ENCODE measurements at places on chromosomes 4 and X. TPM values are rescaled to one million over a fixed set of nuclear protein-coding genes. Genes with fewer than 3 reads are reported as not detected.

MAOB gene
- 155 TPM for total RNA-seq

TMEM255A gene
- 0.12 TPM for total RNA-seq

SASH3 gene
- total RNA-seq, result 1.6 TPM

CCDC158 gene
- 0.09 TPM for total RNA-seq

ZNF280C gene
- 1.3 TPM for total RNA-seq

SYTL5 gene
- total RNA-seq, result 2.8 TPM

MGAT4D gene
- total RNA-seq, result not detected

DNA sequence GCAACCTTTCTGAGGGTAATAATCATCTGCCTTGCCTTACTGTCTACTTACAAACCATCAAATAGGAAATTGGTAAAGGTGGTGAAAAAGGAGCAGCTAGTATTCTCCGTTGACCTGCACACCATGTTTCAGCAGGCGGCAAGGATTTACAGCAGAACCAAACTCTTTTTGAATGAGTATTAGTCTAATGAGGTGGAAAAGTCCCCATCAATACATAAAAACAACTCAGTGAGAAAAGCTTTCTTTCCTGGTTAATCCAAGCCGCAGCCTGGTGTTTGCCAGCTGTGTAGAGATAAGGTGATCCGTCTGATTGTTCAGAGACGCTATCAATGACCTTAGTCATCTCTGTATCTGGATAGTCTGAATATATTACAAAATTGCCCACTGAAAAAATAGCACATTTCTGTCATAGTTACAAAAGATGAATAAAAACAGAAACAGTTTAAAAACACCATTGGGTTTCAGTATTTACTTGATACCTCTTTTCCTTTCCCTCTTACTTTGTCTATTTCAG, 110.4 kb upstream of the TBC1D9 start:
- DNase-seq, result no peak

DNA sequence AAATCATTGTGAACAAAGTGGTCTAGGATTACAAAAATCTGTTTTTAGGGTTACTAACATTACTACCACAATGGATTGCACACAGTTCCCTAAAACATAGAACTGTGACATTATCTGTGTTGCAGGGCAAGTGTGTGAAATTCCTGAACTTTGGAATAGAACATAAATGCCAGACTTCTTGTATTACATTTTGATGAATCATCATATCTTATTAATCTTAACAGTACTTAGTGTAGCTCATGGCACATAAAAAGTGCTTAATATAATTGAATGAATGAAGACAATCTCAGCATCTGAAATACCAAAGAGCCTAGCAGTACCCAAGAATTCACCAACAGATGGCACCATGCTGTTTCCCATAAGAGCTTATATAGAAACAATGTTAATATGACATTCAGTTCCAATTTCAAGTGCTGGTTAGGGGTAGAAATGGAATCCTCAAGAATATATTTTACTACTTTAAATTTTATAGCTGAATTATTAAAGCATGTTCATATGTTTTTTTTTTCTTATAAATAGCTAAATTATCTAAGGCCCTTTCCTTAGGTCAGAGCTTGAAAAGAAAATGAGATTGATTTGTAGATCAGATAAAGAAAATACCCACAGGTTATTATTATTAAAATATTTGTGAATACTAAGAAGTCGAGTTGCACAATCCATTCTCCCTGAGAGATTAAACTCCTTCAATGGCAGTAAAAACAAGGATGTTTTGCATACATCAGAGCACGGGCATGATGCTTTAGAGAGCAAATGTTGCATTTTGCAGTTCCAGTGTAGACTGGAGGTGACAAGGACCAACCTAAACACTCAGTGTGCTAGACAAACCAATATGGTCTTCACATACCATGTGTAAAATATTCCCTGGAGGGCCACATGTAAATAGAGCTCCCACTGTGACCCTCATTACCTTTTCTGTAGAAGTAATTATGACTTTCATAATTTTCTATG, 25.7 kb upstream of the SHISA3 start:
- DNase-seq, result no peak

GRCh38 chr4:3440979-3441500, 728 bp upstream of the HGFAC start:
- no peak for DNase-seq

DNA sequence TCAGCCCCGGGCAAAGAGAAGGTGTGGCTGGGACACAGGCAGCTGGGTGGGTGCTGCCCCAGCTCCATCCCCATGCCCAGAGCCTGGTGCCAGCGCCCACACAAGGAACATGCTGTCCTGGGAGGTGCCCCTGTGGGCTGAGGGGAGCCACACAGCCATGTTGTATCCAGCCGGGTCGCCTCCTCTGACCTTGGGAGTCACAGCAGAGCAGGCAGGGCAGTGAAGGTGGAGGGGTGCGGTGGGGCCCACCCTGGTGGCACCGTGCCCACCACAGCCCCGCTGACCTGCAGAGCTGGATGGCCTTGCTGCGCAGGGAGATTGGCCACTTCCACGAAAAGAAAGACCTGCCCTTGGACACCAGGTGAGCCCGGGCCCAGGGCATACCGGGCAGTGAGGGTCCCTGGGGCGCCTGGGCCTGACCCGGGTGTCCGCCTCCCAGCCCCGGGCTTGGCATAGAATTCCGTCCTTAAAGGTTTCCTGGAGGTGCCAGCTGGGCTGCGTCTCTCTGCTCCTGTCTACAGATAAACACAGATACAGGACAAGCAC, 18.7 kb upstream of the ADD1 start:
- peak; percentile 62 for DNase-seq

GRCh38 chr4:131348263-131348662, 1800.8 kb upstream of the PCDH10 start:
- no peak for DNase-seq

DNA sequence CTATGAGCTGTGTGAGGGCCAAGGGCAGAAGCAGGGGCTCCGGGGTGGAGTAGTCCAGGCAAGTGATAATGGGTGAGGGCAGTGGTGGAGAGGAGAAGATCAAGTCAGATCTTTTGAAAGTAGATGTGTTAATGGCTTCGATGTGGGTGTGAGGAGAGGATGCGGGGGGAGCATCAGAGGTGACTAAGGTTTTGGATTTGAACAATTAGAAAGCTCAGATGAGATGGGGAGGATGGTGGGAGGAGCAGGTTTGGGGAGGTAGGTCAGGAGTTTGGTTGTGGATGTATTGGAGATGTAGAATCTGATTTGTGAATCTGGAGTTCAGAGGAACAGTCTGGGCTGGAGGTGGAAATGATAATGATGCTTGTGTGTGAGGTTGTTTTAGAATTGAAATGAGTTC, 4.6 kb downstream of the FTSJ1 start:
- no peak for DNase-seq

- DNase-seq, result no peak
Measured at GRCh38 chr4:566508-567295, 9.4 kb downstream of the TMEM271 start.

DNA sequence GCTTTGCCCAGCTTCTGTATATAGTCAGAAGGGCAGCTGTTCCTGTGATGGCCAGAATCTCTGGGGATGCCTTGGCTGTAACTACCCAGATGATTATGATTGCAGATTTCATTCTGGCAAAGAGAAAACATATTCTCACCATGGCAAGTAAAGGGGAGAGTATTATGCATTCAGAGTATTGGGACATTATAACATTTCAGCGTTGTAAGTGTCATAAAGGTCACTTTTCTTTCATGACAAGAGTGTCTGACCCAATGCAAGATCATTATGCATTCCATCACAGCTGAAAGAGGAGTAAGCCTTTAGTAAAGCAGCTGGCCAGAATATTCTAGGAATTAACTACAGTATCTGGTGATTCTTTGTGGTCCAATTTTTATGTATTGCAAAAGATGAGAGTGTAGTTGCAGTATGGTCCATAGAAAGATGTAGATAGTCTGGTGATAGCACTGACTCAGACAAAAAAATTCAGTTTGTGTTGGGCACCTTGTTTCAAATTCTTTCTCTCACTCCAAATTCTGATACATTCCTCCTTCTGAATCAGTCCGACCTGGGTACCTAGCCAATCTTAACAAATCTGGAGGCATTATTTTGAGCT, 2366.3 kb downstream of the PCDH7 start:
- no peak for DNase-seq

GRCh38 chrX:109783701-109784079, 50.6 kb upstream of the ACSL4 start:
- DNase-seq, result no peak

- no peak for DNase-seq
Measured at GRCh38 chr4:156906325-156906724, 65.3 kb downstream of the PDGFC start.

DNA sequence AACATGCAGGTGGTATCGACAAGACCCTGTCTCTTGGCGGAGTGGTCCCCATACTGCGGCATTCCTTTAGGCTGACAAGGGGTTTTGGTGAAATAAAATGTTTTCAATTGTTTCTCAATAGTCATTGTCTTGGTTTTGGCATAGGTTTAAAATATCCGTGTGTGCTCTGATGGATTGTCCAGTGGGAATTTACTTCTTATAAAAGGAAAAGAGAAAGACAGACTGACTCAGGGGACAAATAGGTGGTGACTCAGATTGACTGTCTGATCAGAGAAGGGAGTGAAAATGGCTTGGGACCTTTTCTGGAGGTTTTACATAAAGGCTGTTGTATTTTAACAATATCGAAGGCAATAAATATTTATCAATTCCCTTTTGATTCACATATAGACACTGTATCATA, 129.8 kb downstream of the SORBS2 start:
- DNase-seq, result no peak

GRCh38 chr4:8724436-8725070, 132.0 kb downstream of the CPZ start:
- DNase-seq, result no peak

- DNase-seq, result no peak
Measured at GRCh38 chr4:102959496-102959895, 60.0 kb downstream of the SLC9B1 start.

- no peak for DNase-seq
Measured at GRCh38 chr4:8245884-8246833, 23.4 kb upstream of the HTRA3 start.

GRCh38 chr4:167232805-167233684, 1.2 kb downstream of the SPOCK3 start:
- DNase-seq, result no peak

- DNase-seq, result no peak
Measured at GRCh38 chr4:125481334-125482045, 166.7 kb downstream of the FAT4 start.

GRCh38 chrX:40578039-40578695, 2.6 kb upstream of the ATP6AP2 start:
- no peak for DNase-seq

GRCh38 chrX:38662640-38663039, 101.3 kb downstream of the TSPAN7 start:
- DNase-seq, result no peak

DNA sequence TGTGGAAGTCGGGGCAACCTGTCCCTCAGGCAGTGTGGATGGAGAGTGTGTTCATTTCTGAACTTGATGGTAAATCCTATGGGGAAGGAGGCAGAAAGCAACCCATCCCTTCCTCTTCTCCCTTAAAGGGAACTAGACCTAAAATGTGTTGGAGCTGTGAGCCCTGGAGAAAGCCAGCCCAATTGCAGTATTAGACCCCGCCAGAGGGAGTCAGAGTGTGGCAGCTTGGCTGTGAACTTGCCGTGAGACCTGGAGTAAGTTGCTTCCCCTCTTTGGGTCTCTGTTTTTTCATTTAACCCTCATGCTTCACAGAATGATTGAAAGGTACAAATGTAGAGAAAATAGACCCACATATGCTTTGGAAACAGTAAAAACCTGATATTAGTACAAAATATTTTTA, 108.7 kb upstream of the PAK3 start:
- no peak for DNase-seq

DNA sequence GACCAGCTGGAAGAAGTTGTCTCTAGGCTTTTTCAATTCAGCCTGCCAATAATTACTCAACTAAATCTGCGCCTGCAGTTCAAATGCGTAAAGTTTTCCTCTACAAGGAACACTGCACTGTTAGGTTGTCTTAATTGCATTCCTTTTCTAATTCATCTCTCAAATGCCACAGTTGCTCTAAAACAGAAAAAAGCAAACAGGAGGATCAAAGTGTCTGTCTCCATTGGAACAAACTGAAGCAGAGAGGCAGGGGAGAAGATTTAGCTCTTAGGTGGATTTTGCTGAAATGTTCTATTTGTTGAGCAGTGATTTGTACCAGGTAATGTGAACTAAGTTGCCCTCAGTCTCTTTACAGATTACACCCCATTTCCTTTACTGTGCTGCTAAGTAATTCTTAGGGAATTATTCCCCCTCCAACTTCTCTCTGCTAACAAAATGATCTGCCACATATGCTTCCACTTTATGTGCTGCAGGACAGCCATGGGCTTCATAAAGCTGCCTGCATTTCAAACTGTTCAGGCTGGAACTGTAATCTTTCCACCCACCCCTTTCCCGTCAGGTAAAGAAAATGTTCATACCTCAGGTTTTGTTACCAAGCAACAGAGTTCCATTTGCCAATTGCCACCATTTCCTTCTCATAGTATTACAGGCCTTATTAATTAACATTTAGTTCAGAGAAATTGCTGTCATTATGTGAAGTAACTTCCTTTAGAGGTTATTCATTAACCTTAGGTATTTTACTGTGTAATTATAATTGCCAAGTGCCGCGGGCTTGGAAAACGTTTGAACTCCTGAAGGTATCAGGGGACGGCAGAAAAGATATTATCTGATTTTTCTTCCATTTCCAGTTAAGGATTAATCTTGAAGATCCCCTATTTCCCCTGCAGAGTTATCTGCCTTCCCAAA, 149.3 kb downstream of the SPRY1 start:
- DNase-seq, result no peak
